SJCRH30 (cell line): ENCODE measurements at places on chromosomes 7 and 10. TPM values are rescaled to one million over a fixed set of nuclear protein-coding genes. Genes with fewer than 3 reads are reported as not detected.

DNA sequence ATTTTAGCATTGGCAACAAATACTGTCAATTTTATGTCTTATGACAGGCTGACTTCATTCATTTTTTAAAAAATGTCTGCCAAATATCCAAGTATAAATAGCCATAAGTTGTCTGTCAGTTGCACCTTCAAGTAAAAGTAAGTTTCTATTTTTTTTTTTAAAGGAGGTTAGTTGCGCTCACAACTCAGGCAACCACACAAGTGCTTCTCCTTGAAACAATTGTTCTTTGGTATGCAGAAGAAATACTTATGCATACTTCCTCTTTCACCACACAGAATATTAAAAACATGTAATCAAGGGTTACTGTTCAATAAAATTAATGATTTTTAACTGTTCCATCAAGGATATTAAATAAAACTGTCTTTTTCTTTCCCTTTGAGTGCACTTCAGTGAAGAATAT, 97.9 kb downstream of the RTKN2 start:
- H3K4me3 ChIP-seq: no peak overlapping the region

Gene SRI
- 155 and 163 TPM in 2 replicates for total RNA-seq

DNA sequence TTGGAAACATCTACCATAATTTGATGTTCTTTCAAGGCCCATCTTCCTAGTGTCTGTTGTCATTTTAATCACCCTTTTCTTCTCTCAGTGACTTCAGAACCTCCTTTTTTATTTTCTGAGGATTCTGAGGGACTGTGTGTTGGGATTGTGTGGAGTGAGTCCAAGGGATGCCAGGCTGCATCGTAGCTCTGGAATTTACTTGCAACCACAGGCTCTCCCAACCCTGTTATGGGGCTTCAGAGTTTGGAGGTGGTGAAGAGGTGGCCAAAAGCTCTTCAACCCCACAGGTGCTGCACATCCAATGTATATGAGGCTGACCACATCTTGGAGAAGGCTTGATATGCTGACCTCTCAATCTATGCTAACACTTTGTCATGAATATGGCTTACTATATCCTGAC, 79.5 kb upstream of the GPR141 start:
- no peak for DNase-seq
- H3K4me3 ChIP-seq: no peak overlapping the region

Gene DRGX
- total RNA-seq: 15.0 and 17.8 TPM in 2 replicates

GRCh38 chr10:107656932-107657331, 492.4 kb upstream of the SORCS1 start:
- no peak overlapping the region for H3K27ac ChIP-seq
- no peak overlapping the region for H3K4me3 ChIP-seq
- no peaks in the 10 kb centered on the region for H3K27me3 ChIP-seq
- DNase-seq: no peak

DNA sequence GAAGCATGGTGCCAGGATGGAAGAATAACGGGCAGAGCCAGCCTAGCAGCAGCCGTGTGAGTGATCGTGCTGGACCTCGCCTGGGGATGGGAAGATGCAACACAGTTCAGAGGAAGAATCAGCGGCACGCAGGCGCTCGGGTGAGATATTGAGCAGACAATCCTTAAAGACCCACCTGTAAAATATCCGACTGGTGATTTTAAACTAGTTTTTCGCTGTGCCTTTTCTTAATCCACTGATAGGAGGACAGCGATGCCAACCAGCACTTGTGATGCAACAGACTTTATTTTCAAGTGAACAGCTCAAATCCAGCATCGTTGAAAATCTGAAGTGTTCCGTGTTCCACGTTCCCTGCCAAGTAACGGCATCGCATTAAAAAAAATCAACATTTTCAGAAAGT, 214.7 kb downstream of the TEX36 start:
- no peaks in the 10 kb centered on the region for H3K27me3 ChIP-seq
- H3K36me3 ChIP-seq: no peaks in the 10 kb centered on the region
- no peak overlapping the region for H3K27ac ChIP-seq
- H3K4me3 ChIP-seq: no peak overlapping the region
- no peaks in the 10 kb centered on the region for H3K4me1 ChIP-seq

- H3K36me3 ChIP-seq: no peaks in the 10 kb centered on the region
- H3K4me3 ChIP-seq: no peak overlapping the region
- H3K27ac ChIP-seq: no peak overlapping the region
- DNase-seq: no peak
- H3K4me1 ChIP-seq: 0 out of 2 replicates have a peak, but pooled peaks cover 4% of the 10 kb centered on the region
Observed at GRCh38 chr7:7946486-7946885, 22.1 kb upstream of the GLCCI1 start.

- H3K36me3 ChIP-seq: no peaks in the 10 kb centered on the region
- no peak for DNase-seq
- peaks cover 10% of the 10 kb centered on the region for H3K4me1 ChIP-seq
- no peak overlapping the region for H3K4me3 ChIP-seq
- no peak overlapping the region for H3K27ac ChIP-seq
Observed at GRCh38 chr7:95441042-95441823, 6.4 kb upstream of the PON2 start.

GRCh38 chr10:132335189-132336063, 3.4 kb downstream of the LRRC27 start:
- no peaks in the 10 kb centered on the region for H3K36me3 ChIP-seq
- H3K4me1 ChIP-seq: no peaks in the 10 kb centered on the region
- no peak for DNase-seq
- no peak overlapping the region for H3K27ac ChIP-seq
- no peak overlapping the region for H3K4me3 ChIP-seq

GRCh38 chr7:135170274-135170997, at the start of gene CYREN:
Gene CYREN (minus strand): TSS chr7:135170707. CDS start chr7:135168922, 1,785 bp downstream.
- H3K36me3 ChIP-seq: peaks cover 26% of the 10 kb centered on the region
- no peaks in the 10 kb centered on the region for H3K4me1 ChIP-seq
- H3K4me3 ChIP-seq: peak within 1 kb of the TSS; percentile 89
- DNase-seq: peak; percentile 96

- no peaks in the 10 kb centered on the region for H3K36me3 ChIP-seq
- H3K27ac ChIP-seq: no peak overlapping the region
- DNase-seq: no peak
- no peaks in the 10 kb centered on the region for H3K27me3 ChIP-seq
Observed at GRCh38 chr10:131260031-131260430, 51.5 kb downstream of the TCERG1L start.
